ENCODE measurements at places on chromosomes 6 and 20. TPM values are rescaled to one million over a fixed set of nuclear protein-coding genes. Genes with fewer than 3 reads are reported as not detected.

- peak; percentile 1 for DNase-seq
Observed at GRCh38 chr6:54695815-54696214, 150.8 kb upstream of the FAM83B start.

NTSR1 gene
- 0.27 TPM for total RNA-seq

PRRT1 gene
- total RNA-seq = 0.27 TPM

BNIP5 gene
- total RNA-seq = not detected

DNA sequence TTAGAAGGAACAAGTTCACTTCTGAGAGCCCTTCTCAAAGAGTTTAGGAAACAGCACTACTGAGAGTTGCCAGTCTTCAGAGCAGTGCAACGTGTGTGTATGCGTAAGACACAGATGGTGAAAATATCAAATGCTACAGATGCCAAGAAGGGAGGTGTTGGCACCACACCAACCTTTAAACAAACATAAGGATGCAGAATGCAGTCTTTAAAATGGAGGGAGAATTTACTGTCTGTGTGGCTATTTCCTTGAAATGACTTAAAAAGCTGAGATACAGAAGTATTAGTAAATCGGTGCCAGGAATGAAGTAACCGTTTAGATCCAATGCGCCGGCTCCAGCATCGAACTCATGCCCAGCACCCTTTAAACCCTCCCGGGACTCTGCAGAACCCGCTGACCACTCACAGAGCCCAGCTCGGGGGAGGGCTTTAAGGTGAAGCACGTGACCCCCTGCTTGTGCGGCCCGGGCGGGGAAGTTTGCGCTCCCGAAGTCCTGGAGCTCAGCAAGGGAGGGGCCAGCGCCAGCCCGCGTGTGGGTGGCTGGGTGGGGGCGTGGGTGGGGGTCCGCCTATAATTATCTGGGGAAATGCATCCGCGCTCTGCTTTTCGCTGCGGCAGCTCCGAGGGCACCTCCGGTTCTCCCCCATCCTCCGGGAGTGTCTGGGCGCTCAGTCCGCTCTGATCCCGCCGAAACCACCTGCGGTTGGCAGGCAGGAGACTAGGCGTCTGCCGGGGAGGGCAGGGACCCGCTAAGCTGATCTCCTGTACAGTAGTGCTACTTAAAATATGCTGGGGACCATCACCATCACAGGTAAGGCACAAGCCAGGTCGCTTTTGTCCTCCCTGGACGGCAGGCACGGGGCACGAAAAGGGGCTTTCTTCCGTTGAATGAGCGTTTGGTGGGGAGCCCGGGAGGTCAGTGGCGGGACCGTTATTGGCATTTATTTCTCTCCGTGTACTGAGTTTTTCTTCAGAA is 66.0 kb downstream of the ZBTB2 start:
- DNase-seq = no peak

PAK5 gene
- not detected for total RNA-seq

DNA sequence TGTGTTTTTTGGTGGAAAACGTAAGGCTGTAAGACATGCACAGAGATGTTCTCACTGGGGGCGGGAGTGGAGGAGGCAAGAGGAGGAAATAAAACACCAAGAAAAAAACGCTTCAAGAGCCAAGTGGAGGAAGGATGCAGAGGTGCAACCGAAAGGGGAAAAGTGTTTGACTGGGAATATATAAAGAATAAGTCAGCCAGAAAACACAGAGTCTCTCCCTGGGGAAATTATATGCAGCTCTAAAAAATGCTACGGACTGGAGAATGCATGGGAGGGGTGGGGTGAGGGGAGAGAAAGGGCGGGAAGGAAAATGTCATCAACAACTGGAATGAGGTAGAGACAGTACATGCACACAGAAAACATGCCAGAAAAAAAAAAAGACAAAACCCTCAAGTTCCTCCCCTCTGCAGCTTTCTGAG is 133.5 kb downstream of the SCML4 start:
- DNase-seq = no peak

DNA sequence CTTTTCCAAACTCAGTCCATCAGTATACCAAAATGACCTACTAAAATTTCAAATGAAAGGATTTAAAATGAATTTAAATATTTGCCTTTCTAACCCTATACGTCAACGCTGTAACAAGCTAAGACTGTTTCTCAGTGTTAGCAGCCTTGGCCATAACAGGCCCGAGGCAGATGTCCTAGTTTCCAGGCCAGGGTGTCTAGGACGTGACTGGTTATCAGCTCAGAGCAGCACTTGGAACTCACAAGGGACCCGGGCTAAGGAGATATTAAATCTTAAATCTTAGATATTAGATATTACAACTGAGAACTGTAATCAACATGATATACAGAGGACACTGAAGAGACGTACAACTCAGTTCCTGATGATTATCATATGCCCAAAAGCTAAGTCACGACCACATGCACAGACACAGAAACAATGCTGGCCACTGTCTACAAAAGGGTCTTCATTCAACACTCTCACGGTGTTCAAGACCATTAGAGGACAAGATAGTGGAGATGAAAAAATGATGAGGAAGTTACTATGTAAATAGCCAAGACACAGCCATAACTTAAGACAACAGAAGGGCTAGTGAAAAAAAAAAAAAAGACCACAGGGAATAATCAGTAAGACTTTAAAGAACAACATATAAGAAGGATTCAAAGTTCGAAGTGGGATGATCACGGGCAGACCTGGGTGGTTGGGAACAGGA is at the start of gene CLDN20:
CLDN20 (plus strand) TSS at position 641 of the 691 bp plus-strand sequence. CDS start 11,707 bp downstream, outside the sequence.
- no peak for DNase-seq

GRCh38 chr20:63357921-63358905 is 2.9 kb downstream of the CHRNA4 start:
- DNase-seq = no peak

DYNLT2 gene
- total RNA-seq = 2.7 TPM

DNA sequence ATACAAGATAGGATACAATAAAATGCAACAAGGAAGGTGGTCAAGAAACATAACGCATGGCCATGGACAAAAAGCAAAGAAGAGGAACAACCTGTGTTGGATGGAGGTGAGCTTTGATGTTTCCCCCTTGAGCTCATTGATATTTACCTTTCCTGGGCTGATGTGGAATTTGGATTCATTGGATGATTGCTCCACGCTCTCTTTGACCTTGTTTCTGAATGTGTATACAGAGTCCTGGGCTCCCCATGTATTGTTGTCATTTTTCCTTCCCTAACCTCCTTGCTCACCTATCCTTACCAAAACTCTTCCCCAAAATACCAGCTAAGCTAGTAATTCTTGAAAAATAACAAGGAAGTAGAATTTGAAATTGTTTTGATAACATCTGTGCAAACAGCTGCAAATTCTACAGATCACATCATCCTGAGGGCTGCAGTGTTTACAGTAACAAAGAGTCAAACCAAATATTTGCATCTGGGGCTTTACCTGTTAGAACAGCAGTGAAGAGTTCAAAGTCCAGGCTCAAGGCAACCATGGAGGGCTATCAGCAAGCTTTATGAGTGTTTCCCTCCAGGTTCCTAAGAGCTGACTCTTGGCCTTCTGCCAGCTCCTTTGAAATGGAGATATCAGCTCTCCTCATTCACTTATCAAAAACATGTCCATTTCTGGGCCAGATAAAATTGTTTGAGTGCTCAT is 214.3 kb upstream of the MARCKS start:
- no peak for DNase-seq

DNA sequence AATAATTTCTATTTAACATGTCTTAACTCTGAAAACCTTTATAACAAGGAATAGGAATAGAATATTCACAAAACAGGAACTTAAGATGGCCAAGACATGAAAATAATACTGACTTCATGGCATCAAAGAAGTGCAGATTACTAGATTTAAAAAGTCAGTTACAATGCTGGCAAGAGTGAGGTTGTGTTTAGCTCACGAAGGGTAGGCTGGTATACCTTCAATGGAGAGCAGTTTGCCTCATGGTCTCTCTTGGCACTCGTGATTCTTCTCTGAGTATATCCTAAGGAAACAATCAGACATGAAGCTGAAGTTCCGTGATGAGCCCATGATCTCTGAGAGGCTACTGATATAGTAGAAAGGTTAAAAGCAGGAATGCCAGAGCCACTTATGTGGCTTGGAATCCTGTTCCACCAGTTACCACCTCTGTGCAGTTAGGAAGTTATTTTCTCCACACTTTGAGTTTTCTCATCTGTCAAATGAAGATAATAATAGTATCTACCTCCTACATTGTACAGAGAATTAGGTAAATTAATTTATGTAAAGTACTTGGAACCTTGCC is 7.2 kb downstream of the NCOA7 start:
- DNase-seq = no peak

VIP gene
- 0.27 TPM for total RNA-seq

- no peak for DNase-seq
Observed at GRCh38 chr6:156126535-156126934, 650.6 kb upstream of the ARID1B start.

DNA sequence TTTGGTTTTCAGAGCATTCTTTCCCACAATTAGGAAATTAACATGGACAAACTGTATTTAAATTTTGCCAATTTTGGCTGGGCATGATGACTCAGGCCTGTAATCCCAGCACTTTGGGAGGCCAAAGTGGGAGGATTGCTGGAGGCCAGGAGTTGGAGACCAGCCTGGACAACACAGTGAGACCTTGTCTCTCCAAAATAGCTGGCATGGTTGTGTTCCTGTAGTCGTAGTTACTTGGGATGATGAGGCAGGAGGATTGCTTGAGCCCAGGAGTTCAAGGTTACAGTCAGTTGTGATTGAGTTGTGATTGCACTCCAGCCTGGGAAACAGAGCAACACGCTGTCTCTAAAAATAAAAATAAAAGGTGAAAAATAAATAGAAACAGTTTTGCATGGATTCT is 15.0 kb downstream of the PANK2 start:
- no peak for DNase-seq

Measured in hematopoietic multipotent progenitor cell (in vitro differentiated cells).